Activated CD4-positive, alpha-beta T cell treated with anti-CD3 and anti-CD28 coated beads, Interleukin-2, amount 10 ng/mL, durations not matched to agents 7 days and 5 days (primary cell): ENCODE measurements at places on chromosomes 2 and 18. TPM values are rescaled to one million over a fixed set of nuclear protein-coding genes. Genes with fewer than 3 reads are reported as not detected.

GRCh38 chr2:109527846-109528705, 85.7 kb downstream of the SEPTIN10 start:
- DNase-seq: no peak

- DNase-seq: no peak
Observed at GRCh38 chr18:2468051-2468450, 103.3 kb downstream of the METTL4 start.

DNA sequence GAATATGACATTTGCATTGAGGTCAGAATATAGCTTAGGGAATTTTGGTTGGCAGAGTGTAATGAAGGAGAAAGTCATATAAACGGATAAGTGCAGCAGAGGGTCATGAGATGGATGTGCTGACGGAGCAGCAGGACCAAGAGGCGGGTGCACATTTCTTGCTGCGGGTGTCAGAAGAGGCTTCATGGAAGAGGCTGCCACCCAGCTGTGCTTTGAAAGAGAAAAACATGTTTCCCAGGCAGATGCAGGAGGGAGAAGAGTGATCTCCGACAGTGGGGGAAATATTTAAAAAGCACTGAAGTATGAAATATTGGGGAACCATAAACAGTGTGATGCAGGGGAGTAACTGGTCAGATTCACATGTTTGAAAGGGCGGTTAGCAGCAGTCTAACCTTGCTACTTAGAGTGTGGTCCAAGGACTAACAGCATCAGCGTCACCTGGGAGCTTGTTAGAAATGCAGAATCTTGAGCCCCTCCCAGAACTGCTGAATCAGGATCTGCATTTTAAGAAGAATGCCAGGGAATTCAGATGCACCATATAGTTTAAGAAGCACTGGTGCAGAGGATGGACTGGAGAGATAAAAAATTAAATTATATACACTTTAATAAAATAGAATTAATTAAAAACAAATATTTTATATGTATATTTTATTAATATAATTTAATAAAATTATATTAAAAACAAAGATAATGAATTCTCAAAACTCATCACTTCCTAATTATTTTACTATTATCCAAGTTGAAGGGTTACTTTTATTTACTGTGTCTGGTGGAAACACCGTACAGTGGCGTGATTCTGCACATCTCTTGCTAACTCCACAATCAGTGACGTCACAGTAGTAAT, 36.1 kb upstream of the SCYGR1 start:
- DNase-seq: no peak

The FSHR gene
- not detected for total RNA-seq

DNA sequence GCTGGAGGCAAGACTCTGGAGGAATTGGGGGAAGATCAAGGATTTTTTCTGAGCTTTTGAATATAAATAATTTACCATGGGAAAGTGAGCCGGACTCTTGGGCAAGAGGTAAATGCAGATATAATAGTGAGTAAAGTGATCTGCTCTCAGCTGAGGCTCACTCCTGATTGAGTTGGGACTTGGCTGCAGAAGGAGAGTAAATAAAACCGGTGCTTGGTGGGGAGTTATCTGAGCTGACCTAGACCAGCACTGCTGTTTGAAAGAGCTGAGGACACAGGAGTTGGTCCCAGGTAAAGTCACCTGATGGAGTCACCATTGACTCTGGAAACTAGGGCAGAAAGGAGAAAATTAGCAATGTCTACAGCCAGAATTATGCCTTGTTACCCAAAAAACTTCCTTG, 57.3 kb upstream of the LRPPRC start:
- no peak for DNase-seq

- DNase-seq: no peak
Observed at GRCh38 chr2:188973641-188974040, 532 bp upstream of the COL3A1 start.

DNA sequence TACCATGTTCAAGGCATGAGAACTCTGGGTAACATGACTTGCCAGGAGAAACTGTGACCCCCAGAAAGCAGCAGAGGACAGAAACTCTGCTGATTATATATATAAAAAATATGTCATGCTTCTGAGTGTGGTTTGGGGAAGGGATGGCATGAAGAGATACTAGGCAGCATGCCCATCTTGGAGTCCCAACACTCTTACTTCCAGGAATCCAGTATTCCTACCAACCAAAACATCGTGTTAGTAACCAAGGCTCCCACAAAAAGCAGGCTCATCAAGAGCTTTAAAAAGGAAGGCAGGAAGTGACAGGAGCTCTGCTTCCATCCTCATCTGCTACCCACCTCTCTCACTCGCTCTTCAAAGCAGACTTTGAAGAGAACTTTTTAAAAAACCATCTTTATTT, 31.6 kb upstream of the TWIST2 start:
- no peak for DNase-seq

GRCh38 chr2:127577503-127577902, 42.0 kb downstream of the MYO7B start:
- DNase-seq: peak; percentile 1

- DNase-seq: no peak
Observed at GRCh38 chr2:2569836-2570235, 238.8 kb upstream of the MYT1L start.

- DNase-seq: peak; percentile 43
Observed at GRCh38 chr2:1817256-1818051, 73.1 kb upstream of the PXDN start.

The LMAN2L gene
- 7.5 TPM for total RNA-seq

The CRYBA2 gene
- not detected for total RNA-seq
